H1 (cell line): ENCODE measurements at places on chromosomes 7 and 10. TPM values are rescaled to one million over a fixed set of nuclear protein-coding genes. Genes with fewer than 3 reads are reported as not detected.

Gene CLDN3
- total RNA-seq: 19.1 and 20.8 TPM in 2 replicates

Gene UFSP1
- total RNA-seq: 4.3 and 4.8 TPM in 2 replicates

GRCh38 chr10:29921071-29921446 is 138.3 kb downstream of the JCAD start:
- no peak for DNase-seq

DNA sequence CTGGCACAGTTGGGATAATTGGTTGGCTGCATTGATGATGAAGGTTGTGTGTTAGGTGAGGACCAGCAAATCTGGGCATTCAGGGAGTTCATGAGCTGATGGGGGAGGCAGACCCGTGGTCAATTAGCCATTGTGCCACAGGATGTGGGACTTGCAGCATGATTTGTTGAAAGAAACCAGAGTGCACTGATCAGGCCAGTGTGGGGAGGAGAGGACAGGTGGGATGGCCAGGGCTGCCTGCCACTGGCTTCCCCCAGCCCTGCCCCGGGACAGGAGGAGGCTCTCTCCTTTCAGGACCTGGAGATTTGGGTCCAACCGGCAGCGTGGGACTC is 4.3 kb downstream of the CLIP2 start:
- DNase-seq: no peak

GRCh38 chr7:16098585-16099179 is 322.7 kb downstream of the CRPPA start:
- no peak for DNase-seq

DNA sequence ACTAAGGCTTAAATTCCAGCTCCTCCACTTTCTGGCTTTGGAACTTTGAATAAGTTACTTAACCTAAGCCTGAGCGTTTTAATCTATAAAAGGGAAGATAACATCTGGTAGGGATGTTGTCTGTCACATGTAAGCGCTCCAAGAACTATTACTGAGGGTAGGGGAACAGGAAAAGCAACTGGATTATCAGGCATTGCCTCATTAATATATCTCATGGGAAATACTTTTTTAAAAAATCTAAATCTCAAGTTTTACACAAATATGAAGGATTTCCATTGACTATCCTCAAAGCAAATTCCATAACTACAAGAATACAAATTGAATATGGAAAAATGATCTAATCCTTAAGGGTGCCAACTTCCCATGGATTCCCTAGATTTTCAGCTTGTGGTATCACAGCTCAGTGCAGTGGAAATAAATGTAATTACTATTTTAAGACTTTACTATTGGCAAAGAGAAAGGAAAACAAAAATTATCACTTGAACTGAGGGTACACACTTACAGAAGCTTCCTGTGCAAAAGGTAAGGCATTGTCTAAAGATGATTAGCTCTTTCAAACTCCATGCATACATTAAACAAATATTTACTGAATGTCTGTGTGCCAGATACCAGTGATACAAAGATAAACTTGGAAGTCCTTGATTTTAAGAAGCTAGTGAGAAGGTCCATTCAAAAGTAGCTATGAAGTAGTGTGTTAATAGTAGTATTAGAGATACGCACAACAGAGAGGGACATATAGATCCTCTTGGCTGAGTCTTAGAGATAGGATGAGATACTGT is 38.4 kb downstream of the NT5C2 start:
- DNase-seq: no peak
